Dorsolateral prefrontal cortex (tissue), 122 donors: ENCODE measurements at places on chromosomes 12 and 14. TPM values are rescaled to one million over a fixed set of nuclear protein-coding genes. Genes with fewer than 3 reads are reported as not detected.

Gene SLCO1B1
- not detected for total RNA-seq

Gene SMCO2
- 1.7 TPM for total RNA-seq

Gene TMEM30B
- 0.78 TPM for total RNA-seq

Gene HOXC6
- not detected for total RNA-seq

Gene KRT78
- not detected for total RNA-seq

Gene SMAGP
- total RNA-seq: not detected

Gene PAPLN
- total RNA-seq: 33.3 TPM

Gene DTX3
- 132 TPM for total RNA-seq

Gene EID3
- 7.1 TPM for total RNA-seq

Gene SLC22A17
- 549 TPM for total RNA-seq

Gene HAL
- 0.21 TPM for total RNA-seq
